ENCODE measurements at places on chromosomes 12 and 14.

DNA sequence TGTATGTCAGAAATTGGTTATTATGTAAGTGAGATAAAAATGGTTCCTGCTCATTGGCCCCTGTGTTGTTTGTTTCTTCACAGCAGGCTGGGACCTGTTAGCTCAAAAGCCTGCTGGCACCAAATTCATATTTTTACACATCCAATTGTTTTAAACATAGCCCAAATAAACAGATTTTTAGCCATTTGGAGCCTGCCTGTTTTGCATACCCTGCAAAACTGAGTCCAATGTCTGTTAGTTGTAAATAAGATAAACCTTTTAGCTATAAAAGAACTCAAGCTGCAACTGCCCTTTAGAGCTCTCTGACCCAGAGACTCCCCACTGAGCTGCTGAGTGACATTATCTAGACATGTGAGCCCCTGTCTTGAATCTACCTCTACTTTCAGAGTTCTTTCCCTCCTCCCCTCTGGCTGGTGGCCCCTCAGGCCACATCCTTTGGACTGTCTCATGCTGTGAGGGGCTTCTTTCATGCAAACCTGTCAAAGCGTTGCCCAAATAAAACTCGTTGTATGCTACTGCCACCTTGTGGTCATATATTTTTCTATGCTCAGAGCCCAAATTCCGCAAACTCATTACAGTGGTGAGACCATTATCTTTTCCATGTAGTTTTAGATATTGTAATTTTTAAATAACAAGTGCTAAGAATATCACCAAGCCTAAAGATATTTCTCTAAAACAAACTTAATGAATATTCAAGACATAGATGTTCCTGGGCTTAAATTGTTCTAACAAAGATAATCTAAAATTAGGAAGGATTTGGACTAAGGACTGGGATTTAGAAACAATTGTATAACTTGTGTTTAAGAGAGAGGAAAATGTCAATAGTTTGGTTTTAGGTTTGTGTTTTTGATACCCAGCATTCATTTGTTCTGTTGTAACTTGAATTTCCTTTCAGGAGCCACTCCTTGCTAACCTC is 337.9 kb downstream of the AACS start:
- peak; percentile 5 for DNase-seq

DNA sequence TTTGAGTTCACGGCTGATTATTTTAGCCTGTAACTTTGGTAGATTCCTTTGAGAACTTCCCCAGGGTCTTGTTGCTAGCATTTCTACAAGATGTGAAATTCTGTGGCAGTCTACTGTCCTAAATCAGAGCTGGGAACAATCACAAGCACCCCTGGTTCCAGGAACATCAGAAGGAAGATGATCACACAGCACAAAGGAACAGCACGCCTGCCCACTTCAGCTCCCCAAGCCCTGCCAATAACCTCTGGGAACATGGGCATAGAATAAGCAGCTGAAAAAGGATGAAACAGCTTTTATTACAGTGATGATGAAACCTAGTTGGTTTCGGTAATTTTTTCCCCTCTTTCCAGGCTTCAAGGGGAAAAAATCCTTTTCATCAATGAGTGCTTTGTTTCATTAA is 12.3 kb downstream of the GPR19 start:
- DNase-seq: no peak

DNA sequence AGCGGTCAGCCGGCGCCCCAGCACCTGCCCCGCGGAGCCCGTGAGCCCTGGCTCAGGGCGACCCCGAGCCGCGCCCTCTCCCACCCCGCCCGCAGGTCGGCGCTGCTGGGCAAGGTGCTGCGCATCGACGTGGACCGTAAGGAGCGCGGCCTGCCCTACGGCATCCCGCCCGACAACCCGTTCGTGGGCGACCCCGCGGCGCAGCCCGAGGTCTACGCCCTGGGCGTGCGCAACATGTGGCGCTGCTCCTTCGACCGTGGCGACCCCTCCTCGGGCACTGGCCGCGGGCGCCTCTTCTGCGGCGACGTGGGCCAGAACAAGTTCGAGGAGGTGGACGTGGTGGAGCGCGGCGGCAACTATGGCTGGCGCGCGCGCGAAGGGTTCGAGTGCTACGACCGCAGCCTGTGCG is 14.4 kb downstream of the HHIPL1 start:
- no peak for DNase-seq

DNA sequence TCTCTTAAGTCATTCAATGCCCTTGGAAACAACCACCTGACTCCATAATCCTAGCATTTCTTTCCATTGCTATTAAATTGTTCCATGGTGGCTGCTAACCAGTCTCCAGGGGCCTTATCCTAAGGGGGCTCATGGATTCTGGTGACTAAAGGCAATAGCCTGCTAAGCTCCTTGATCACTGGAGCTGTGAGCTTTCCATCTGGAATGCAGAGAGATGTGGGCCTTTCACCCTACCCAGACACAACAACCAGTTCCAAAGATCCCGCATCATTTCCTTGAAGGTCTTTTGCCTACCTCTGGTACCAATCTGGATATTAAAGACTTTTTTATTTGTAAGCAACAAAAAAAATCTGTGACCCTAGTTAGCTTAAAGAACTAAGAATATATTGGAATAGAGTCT is 32.9 kb downstream of the NDUFA12 start:
- DNase-seq: no peak

DNA sequence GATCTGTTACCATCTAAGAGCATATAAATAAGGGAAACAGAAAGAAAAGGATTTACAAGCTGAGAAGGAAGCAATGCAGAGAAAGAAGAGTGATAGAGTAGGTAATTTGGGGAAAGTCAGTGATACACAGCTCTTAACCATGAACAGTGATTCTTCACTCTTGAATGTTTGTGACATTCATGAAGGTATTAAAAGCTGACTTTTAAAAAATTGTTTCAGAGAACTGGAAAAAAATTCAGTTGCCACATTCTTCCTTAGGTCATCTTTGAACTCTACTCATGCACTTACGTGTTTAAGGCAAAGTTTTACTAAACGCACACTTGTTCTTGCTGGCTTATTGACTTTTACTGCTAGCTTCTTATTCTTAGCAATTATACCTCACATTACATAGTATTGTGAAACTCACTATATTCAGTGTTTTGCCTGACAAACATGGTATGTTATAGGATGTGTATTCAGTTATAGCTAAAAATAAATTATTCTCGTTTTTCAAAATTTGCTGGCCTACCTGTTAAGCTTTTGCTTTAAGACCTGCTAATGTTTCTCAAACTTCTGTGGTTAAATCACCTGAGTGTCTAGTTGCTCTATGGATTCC is 10.9 kb downstream of the HIF1A start:
- DNase-seq: no peak

GRCh38 chr12:95088379-95088778 is 15.0 kb upstream of the NR2C1 start:
- peak; percentile 51 for DNase-seq

DNA sequence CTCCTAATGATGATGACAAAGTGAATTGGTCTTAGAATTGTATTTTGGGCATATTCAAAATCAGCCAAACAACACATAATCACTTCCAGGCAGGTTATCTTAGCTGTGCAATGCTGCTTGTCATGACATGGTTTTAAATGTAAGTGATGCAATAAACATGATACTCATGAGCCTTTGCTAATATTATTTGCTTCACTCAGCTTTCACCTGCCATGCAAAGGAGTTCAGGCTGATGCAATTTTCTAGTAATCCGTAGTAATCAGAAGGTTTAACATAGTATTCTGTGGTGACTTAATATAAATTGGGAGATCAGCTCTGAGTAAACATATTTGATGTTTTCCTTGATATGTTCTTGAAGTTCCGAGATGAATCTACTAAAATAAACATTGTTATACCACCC is 29.1 kb downstream of the TMEM260 start:
- no peak for DNase-seq
